WTC11 (cell line): ENCODE measurements at places on chromosomes 2 and 18.

DNA sequence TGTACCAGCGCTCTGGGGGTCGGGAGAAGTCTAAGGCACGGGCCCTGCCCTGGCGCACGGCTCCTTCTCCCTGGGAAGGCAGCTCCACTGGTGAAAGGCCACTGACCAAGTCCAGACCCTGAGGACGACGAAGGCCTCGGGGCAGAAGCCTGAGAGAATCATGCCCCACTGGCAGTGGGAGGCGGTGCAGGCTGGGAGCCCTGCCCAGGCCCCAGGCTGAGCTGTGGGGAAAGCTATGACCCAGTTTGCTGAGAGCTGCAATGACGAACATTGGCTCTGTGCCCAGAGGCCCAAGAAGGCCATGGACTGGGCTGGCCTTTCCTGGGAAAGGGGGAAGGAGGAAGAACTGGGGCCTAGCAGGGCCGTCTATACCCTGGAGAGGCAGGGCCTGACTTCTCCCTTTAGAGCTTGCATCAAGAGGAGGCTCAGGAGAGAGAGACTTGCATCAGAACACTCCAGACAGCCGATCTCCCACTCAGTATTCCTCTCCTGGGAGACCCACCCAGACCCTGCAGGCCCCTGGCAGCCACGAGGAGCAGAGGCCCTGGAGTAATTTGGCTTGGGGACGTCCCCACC lies 32.9 kb downstream of the HS1BP3 start:
- no peak for DNase-seq

DNA sequence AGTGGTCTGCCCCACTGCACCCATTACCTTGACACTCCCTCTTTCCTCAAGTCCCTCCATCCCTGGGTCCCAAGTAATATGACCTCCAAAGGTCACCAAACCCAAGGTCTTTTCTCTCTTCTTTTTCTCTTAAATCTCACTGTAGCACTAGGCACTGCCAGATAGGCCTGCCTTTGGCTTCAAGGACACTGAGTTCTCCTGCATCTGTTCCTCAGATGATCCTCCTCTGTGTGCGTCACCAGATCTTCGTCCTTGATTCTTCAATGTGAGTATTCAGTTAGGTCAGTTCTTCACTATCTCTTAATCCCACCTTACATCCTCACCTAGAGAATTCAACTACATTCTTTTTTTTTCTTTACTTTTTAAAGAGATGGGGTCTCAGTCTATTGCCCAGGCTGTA lies 249.2 kb downstream of the NBAS start:
- DNase-seq: no peak

DNA sequence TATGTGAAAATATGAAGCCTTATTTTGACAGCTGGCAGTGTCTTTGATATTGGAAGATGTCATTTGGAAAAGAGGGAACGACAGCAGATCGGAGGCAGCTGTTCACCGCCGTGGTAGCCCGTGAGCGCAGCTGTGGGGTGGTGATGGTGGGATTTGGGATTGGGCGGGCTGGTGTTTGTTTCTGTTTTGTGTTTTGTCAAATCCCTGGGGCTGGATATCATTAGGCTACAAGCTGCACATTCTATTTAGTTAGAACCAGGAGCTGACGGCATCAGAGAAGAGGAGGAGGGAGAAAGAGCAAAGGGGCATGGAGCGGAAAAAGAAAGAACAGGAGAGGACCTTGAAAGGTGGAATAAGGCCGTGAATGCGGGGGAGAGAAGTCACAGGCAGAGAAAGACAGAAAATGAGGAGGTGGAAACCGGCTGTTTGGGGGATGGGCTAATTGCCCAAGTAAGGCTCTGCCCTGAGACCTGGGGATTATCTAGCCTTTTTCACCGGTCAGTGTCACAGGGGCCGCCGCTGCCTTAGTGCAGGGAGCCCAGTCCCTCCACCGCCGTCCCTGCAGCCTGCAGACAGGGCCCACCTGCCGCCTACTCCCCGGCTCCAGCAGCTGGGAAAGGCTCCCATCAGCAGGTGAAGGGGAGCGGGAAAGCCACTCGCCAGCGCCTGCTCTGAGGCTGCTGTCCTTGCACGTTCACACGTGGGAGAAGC lies 88.0 kb downstream of the ZCCHC2 start:
- peak; percentile 58 for DNase-seq

DNA sequence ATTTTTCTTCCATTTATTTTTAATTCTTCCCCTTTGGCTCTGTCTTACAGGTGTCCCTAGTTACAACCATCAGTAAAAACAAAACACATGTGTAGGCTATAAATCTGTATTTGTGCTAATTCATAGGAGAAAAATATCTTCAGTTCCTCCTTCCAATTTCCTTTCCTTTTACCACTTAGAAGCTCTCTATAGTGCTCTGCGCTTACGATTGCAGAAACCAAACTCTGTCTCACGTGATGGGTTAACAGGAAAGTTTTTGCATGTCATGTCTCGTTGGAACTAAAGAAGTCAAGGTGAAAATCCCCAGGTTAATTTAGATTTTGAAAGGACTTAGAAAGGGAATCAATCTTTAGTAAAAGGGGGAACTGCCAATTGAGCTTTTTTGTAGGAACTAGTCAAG lies 1390.5 kb upstream of the ZEB2 start:
- no peak for DNase-seq
